ENCODE measurements at places on chromosomes 2 and 18.

DNA sequence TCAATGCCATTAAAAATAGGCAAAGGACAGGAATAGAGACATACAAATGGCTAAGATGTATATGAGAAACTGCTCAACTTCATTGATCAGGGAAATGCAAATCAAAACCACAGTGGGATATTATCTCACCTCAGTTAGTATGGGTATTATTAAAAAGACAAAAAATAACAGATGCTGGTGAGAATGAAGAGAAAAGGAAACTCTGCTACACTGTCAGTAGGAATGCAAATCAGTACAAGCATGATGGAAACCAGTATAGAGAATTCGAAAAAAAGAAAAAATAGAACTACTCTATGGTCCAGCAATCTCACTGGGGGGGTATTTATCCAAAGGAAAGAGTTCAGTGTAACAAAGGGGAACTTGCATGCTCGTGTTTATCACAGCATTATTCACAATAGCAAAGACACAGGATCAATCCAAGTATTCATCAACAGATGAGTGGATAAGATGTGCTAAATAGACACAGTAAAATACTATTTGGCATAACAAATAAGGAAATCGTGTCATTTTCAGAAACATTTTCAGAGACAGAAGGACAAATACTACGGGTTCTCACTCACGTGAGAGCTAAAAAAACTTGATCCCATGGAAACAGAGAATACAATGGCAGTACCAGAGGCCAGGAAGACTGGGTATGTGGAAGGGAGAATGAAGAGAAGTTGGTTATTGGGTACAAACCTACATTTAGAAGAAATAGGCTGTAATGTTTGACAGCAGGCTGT is 60.6 kb downstream of the CCDC74A start:
- peak; percentile 25 for DNase-seq

DNA sequence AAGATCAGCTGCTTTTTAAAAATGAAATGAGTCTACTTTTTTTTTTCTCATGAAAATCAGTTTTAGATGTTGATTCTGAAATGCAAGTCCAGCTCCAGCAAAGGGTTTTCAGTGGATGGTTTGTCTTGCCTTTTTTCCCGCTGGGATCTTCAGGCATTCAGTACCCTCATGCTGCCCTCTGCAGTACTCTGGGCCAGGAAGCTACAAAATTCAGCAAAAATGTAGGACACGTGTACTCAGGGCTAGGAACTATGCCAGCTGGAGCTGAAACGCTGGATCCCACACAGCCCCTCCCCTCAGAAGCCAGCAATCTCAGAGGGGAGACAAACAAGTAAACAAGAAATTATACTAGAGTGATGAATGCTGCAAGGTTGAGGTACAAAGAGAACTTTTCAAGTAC is 97.3 kb downstream of the MMADHC start:
- DNase-seq = no peak

GRCh38 chr2:134377730-134378129 is 123.9 kb downstream of the MGAT5 start:
- DNase-seq = no peak

- DNase-seq = no peak
Measured at GRCh38 chr2:152507907-152508306, 172.9 kb downstream of the FMNL2 start.

DNA sequence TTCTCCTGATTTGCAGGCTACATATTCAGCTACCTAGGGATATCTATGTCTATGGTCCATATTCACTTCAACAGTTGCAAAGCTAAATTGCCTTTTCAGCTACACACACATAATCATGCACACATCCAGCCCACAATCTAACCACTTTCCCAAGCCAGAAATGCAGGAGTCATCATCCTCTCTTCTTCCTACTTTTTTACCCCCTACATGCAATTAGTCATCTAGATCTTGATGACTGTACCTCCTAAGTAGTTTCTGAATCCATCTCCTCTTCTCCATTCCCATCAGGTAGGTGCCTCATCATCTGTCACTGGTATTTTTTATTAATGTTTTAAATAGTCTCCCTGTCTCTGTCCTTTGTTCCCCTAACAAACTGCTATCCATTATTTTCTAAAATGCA is 23.7 kb upstream of the SPRED2 start:
- no peak for DNase-seq

DNA sequence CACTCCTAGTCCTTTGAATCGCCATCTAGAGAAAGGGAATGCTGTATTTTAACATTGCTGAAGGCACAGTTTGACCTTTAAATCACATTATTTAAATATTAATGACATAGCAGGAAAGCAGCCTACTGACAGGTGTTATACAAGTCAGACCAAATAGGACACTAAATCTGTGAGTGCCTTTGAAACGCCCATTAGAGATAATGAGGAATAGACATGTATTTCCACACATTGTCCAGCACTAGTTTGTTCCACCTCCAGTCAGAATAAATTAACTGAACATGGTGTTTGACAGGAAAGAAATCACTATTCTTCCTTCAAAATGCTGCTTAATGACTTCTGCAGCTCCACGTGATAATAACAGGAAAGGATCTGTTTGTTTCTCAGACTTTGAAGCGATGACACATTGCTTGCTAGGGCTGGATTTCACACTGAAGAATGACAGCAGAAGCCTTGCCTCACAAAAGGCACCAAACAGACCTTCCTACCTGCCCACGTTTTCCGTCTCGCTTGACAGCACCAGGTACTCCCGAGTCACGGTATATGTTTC is 90.5 kb upstream of the DDX18 start:
- no peak for DNase-seq

- no peak for DNase-seq
Measured at GRCh38 chr2:96923810-96924774, 54.2 kb upstream of the SEMA4C start.

DNA sequence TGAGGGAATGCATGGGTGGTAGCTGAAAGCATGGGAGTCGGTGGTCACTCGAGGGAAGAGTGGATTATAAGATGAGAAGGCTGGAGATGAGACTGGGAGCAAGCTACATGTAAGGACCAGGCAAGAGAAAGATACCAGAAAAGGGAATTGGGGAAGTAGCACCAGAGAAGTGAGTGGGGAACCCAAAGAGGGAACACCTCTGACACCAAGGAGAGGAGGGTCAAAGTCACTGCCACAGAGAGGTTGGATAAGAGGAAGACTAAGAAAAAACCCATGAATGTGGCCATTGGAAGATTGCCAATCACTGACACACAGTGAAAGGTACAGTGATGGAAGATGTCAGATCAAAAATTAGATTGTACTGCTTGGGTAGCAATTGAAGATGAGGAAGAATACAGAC is 473.9 kb downstream of the BCL11A start:
- DNase-seq = no peak

DNA sequence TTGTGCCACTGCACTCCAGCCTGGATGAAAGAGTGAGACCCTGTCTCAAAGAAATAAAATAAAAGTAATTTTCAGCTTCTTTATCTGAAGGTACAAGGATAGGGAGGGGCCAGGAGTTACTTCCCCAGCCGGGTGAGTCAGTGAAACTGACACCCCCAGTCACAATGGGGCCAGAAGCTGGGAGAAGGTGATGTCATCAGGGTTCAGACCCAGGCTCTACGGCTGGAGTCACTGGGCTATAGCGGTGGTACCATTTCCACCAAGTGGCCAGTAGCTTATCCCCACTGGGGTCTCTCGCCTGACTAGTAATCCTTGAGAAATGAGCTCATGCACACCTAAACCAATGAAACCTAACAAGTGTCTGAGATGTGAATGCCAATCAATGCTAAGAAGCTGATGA is 107.9 kb downstream of the ALPK2 start:
- DNase-seq = no peak

DNA sequence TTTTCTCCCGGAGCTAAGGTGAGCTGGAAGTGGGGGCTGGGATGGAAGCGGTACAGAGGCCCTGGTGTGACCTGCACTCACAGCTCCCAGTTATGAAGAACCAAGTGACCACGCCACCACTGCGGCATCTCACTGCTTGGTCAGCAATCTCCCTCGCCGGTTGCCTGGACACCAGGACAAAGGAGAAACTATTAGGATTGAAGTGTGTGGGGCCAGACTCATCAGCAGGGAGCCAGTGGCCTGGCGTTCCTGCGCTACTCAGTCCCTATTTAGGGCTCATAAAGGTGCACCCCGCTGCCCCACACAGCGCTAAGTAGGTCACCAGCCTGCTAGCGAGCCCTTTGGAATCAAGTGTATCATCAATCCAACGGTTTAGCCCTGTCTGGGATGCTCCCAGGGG is 82.9 kb downstream of the ZCCHC2 start:
- DNase-seq = no peak

DNA sequence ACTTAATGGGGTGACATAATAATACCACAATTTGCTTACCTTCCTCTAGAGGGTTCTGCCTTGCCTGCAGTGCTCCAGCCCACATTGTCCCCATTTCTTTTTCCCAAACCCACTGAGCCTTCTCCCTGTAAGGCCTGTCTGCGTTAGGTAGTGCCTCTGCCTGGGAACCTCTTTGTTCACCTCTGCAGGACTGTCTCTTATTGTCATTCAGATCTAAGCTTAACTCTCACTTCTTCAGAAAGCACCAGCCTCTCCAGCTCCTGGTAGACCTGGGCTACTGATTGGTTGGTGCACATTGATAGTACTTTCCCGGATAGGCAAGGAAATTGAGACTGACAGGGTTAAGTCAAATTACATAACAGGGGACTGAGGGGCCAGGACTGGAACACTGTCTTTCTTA is 49.1 kb downstream of the CCDC85A start:
- DNase-seq = no peak

GRCh38 chr18:26301681-26302080 is 75.4 kb downstream of the TAF4B start:
- DNase-seq = no peak

- no peak for DNase-seq
Measured at GRCh38 chr18:48453330-48454066, 44.3 kb upstream of the ZBTB7C start.

DNA sequence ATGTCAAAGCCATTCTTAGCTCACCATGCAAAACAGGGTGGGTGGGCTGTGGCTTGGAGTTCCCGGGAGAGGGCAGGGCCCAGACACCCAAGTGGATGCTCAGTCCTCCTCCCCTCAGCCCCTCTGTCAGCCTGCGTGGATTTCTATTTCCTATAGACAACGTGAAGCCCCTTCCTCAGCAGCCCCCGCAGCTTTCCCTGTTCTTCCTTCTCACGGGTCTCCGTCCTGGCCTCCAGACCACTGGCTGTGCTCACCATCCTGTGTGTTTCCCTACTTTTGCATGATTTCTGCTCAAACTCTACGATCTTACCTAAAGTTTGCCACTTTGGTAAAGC is 155.0 kb upstream of the PXDN start:
- DNase-seq = no peak

GRCh38 chr2:232611559-232612218 is 21.7 kb upstream of the EFHD1 start:
- DNase-seq = peak; percentile 63

GRCh38 chr2:239275847-239276831 is 124.7 kb downstream of the HDAC4 start:
- no peak for DNase-seq

- DNase-seq = no peak
Measured at GRCh38 chr18:22032392-22032961, 136.9 kb upstream of the GATA6 start.

DNA sequence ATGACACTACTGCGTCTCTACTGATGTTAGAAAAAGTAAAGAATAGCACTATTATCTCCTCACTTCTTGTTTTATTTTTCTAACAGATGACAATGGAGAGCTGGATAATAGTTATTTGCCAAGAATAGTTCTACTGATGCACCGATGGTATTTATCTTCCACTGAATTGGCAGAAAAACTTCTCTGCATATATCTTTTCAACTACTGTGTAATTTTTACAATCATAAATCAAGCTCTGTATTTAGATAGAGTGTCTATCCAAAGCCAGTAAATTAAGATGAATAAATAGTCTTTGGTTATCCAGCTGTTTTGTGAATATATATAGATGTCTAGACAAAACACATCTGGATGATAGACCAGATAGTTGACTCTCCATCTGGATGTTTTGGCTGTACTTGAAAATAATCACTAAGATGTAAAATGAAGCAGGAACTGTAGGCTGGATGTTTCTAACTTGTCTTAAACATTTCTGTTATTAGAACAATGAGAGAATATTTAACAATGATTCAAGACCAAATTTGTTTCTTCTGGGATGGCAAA is 40.1 kb downstream of the RASGRP3 start:
- DNase-seq = no peak

DNA sequence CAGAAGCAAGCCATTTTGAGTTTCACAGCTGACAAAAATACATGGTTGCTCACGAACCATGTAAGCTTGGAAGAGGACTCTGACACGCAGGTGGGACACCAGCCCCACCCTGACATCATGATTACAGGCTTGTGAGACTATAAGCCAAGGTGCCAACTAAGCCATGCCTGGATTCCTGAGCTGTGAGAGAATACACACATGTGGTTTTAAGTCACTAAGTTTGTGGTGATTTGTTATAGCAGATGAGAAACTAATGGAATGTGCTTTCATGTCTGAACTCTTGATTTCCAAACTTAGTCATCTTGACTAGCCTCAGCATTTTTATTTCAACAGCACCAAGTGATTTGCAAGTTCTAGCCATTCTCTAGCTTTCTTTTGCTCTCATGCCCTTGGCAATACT is 676.1 kb upstream of the CELF4 start:
- DNase-seq = no peak

GRCh38 chr2:218031771-218032257 is 29.0 kb upstream of the TNS1 start:
- no peak for DNase-seq

DNA sequence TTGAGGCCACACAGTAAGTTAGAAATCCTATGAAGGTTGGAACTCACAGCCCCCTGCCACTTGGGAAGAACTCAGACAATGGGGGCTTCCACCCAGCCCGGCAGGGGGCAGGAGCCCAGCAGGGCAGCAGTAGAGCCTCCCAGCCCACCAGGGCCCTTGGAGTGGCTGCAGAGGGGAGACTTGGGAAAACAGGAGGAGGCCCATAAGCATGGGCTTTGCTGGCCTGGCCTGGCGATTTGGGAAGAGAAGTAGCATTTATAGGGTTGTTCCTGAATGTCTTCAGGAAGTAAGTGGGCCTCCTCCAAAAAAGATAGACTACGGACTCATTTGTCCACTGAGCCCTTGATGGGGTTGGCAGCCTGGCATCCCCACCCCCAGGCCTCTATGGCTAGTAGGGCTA is 17.4 kb upstream of the FOSL2 start:
- DNase-seq = no peak

All from germinal center (tissue), 1 donor.